ENCODE measurements at places on chromosomes 12 and 14. TPM values are rescaled to one million over a fixed set of nuclear protein-coding genes. Genes with fewer than 3 reads are reported as not detected.
A peak's percentile ranks its signal among the peaks of the same experiment; 100 is the strongest.

- DNase-seq: no peak
Observed at GRCh38 chr14:102517392-102518062, 8.0 kb upstream of the ANKRD9 start.

OVCH1 gene
- 0.18 TPM for total RNA-seq

RPL6 gene
- total RNA-seq: 1,403 TPM

DNA sequence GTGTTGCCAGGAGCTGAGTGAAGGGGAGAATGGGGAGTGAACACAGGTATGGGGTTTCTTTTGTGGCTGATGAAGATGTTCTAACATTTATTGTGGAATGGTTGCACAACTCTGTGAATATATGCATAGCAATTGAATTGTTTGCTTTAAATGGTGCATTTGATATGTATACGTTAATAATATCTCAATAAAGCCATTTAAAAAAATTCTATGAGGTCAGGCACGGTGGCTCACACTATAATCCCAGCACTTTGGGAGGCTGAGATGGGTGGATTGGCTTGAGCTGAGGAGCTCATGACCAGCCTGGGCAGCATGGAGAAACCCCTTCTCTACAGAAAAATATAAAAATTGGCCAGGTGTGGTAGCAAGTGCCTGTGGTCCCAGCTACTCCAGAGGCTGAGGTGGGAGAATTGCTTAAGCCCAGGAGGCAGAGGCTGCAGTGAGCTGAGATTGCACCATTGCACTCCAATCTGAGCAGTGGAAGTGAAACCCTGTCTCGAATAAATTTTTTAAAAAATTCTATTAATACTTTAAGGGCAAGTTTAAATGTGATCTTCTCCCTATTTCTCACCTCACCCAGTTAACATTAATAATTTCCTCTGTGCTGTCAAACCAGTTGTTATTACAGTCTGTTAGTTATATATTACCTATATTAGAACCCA is 65.3 kb downstream of the DENND5B start:
- DNase-seq: no peak

- no peak for DNase-seq
Observed at GRCh38 chr12:47077206-47078085, 2.0 kb upstream of the PCED1B start.

E2F7 gene
- total RNA-seq: 1.7 TPM

GRCh38 chr14:64467101-64467500 is 1.8 kb downstream of the AKAP5 start:
- no peak for DNase-seq

- no peak for DNase-seq
Observed at GRCh38 chr12:92735131-92735721, 32.4 kb downstream of the PLEKHG7 start.

DNA sequence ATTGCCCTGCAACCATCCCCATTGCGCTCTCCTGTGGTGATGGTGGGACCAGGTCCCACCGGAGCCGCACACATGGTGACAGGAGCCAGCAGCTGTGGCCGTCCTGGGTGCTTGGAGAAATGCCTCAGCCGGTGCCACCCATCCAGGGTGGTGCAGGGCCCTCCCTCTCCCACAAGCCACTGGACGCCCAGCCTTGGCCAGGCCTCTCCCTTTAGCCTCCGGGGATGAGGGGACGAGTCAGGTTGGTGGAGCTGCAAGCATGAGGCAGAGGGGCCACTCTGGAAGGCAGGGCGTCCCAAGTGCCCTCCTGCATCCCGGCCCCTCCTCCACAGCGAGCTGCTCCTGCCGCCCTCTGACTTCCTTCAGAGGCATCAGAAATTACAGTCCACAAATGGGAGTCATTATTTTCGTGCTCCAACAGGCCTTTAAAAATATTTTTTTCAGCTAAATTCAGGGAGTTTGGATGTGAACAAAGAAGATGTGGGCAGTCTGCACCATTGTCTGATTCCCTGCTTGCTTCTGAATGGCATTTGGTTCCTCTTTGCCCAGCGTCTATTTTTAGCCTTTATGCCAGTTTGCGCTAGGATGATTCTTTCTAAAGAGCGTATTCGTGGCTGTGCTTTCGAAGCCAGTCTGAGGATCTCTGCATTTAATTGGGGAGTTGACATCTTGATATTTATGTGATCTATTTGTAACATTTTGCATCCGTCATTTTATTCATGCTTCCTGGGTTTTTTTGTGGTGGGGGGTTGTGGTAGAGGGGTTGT is 189.4 kb downstream of the ADGRD1 start:
- no peak for DNase-seq

DNA sequence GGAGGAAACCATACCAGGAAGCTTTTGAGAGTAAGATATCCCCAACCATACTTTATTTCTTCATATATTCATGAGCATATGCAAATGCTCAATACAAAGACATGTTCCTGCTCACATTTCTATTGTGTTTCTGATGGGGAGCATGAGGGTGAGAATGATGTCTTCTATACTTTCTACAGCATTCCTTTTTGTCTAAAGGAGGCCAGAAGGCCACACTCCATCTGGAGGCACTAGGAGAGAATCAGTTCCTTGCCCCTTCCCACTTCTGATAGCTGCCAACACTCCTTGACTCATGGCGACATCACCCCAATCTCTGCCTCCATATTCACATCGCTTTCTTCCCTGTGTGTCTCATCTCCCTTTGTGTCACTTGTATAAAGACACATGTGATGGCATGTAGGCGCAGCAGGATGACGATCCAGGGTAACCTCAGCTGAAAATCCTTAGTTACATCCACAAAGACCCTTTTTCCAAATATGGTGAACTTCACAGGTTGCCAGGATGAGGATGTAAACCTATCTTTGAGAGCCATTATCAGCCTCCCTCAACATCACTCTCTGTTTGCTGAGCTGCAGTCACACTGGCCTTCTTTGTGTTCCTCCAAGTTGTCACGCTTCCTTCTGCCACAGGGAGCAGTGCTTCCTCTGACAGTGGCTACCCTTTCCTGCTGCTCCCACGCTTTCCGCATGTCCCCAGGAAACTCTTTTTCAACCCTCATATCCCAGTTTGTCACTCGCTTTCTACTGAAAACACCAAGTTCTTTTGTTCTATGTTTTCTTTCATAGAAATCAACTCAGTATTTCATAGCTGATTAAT is 96.9 kb downstream of the STXBP6 start:
- no peak for DNase-seq

GRCh38 chr14:23903442-23903841 is 50.1 kb upstream of the DHRS4 start:
- no peak for DNase-seq

DNA sequence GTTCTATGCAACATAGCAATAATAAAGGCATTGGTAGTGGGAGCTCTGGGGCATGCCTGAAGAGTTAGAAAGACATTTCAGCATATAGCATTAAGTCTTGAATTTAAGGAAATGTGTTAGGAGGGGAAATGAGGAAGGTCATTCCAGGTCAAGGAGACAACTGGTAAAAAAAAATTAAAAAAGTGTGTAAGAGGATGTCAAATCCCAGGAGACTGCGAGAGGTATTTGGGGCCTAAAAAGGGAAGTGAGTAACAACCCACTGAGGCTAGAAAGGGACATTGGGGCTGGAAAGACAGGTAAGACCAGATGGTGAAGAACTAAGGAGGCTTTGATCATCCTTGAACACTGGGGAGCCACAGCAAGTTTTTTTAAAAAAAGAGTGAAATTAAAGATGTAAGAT is 152.9 kb downstream of the SLC25A21 start:
- DNase-seq: no peak

CABP1 gene
- total RNA-seq: 5.9 TPM

NOVA1 gene
- 18.9 TPM for total RNA-seq

DNA sequence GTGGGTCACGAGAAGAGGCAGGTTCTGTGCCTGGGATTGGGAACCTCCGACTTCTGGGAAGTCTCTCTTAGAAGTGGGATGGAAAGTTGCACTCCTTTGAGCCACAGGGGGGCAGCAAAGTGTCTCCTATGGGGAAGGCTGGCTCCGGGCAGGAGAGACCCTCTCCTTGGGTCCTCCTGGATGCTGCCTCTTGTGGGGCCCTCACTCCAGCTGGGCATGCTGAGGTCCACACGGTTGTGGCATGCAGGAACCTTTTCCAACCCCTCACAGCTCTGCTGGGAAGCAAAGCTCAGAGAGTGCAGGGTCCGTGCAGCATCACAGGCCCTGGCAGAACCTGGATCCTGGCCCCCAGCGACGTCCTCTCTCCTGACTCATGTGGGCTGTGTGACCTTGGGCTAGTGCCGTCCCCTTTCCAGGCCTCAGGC is 17.4 kb downstream of the SDSL start:
- no peak for DNase-seq

DNA sequence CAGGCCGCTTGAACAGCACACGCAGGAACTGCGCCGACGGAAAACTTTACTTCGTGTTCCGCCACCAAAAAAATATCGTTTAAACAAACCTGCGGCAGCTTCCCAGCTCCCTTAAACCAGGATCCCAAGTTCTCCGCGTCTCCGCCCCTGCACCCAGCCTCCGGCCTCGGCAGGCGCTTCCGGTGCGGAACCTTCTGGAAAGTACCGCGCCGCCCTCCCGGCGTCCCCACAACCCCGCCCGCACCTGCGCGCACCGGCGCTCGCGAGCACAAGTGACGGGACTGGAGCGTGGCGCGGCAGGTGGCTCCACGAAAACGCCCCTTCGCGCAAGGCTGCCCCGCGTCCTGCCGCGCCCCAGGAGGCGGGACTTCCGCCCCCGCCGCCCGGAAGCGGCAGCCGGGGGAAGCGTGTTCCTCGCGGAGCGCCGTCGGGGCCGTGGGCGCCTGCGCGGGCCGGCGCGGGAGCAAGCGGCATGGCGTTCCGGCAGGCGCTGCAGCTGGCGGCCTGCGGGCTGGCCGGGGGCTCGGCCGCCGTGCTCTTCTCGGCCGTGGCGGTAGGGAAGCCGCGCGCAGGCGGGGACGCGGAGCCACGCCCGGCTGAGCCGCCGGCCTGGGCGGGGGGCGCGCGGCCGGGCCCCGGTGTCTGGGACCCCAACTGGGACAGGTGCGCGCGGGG is at the start of gene PGAM5:
TSS of gene PGAM5 (plus strand) at position 438 of the 675 bp plus-strand sequence. CDS start at position 473, 35 bp downstream.
- peak; percentile 79 for DNase-seq

DNA sequence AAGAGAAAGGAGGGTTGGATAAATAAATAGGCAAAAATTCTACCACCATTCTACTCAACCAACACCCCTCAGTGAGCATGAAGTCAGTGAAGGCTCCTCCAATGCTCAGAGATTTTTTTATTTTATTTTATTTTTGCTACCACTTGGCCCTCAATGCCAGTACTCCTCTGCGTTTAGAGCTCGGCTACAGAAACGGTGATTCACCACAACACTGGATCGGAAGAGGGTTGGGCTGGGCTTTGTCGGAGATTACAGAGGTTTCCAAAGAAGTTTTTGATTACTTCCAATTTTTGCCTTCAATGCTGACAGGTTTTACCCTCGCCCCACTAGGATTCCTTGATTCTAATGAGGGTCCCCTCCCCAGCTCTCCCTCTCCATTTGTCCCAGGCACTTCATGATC is 1027.2 kb upstream of the TMEM132C start:
- DNase-seq: no peak

DNA sequence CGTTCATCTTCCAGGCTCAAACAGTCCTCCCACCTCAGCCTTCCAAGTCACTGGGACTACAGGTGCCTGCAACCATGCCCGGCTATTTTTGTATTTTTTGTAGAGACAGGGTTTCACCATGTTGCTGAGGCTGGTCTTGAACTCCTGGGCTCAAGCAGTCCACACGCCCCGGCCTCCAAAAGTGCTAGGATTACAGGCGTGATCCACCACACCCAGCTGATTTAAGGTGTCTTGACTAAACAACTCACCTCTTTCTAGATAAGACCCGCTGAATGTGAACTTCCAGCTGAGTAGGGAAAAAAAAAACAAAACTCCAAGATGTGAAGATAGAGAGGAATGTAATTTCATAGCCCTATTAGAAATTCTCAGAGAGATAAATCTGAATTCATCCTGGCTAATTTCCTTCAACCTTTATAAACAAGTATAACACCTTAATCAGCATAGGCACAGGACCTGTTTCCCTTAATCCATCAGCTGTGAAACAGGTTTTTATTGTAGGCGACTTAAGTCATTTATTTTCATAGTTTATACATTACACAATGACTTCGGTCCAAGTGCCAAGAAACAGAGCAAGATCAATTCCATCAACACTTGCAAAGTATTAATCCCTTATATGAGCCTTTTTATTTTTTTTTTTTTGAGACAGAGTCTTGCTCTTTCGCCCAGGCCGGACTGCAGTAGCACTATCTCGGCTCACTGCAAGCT is 51.5 kb downstream of the HCAR2 start:
- no peak for DNase-seq

ADAM21 gene
- total RNA-seq: not detected

DNA sequence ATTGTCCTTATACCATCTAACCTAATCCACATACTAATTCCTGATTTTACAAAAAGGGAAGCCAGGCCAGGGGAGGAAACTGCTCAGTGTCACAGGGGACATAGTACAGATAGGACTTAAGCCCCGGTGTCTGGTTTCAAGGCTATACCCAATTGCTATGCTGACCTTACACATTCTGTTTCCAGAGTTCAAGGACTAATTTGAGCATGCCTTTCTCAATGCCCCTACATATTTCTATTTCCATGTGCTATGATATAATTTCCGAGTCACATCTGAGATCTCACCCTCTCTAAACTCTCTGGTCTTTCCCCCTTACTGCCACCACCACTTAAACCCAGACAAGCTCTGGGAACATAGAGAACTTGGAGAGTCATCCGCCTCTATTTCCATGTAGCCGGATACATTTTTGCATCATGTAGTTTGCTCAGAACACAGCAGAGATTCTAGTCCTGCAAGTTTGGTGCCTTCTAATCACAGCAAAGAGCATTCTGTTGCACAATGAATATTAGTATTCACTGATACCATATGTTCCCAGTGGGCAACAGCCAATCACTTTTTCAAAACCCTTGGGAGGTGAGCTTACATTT is 34.2 kb downstream of the PPM1H start:
- no peak for DNase-seq

DNA sequence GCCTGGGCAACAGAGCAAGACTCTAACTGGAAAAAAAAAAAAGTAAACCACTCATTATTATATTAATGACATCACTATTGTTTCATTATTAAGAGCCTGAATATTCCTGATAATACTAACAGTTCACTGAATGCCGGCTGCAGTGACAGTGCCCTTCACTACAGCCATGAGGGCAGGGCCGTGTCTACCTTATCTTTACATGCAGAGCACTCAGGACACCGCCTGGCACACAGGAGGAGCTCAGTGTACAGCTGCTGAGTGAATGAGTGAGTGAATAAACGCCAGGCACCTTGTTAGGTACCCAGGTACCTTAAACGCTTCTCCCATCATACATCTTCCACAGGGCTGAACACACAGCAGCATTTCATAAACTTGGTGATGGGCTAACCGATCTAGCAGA is 23.2 kb downstream of the ZFYVE1 start:
- DNase-seq: no peak

- DNase-seq: no peak
Observed at GRCh38 chr14:22225516-22226140, 363.4 kb downstream of the DAD1 start.

GRCh38 chr12:40718878-40719372 is 26.7 kb downstream of the CNTN1 start:
- DNase-seq: no peak

Data from ureter (tissue), 1 donor.